ENCODE measurements at places on chromosomes 5 and 9.

GRCh38 chr5:138933522-138934290 is 58.6 kb upstream of the LRRTM2 start:
- DNase-seq, result no peak

DNA sequence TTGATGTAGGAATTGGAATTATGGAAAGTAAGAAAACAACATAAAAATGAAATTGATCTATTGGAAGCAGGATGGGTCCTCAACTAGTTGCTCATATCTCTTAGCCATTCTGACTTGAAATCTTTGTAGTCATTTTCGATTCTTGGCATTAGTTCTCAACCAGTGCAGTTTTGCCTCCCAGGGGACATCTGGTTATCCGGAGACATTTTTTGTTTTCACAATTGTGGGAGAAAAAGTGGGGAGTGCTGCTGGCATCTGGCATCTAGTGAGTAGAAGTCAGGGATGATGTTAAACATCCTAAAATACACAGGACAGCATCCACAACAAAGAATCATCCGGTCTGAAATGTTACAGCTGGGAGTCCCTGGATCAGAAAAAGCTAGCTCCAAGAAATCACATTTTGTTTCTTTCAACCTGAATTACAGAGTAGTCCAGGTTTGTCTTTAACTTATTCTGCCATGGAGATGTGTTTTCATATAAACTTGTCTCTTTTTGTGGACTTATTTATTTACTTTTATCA is 74.9 kb downstream of the FBXL7 start:
- DNase-seq, result no peak

GRCh38 chr9:122159925-122160246 is 178 bp downstream of the MORN5 start:
- DNase-seq, result no peak

- no peak for DNase-seq
Measured at GRCh38 chr5:150239099-150239793, 49.4 kb downstream of the SLC6A7 start.

- DNase-seq, result no peak
Measured at GRCh38 chr5:112276991-112277390, 142.1 kb downstream of the EPB41L4A start.

DNA sequence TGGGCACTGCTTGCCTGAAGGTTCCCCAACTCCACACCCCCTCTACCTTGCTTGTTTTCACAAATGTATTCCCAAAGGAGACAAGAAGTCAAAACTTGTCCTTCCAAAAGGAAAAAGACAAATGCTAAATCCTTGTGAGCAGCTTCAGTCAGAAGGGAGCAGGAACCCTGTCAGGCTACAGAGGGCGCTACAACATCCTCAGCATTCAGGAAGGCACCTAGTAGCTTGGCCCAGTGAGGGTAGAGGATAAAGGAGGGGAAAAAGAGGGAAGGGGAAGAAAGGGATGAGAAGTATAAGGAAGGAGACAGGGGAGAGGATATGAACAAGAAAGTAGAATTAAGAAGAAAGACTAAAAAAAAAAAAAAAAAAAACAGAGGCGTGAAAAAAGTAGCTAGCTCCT is 97.5 kb downstream of the MLLT3 start:
- peak; percentile 9 for DNase-seq

DNA sequence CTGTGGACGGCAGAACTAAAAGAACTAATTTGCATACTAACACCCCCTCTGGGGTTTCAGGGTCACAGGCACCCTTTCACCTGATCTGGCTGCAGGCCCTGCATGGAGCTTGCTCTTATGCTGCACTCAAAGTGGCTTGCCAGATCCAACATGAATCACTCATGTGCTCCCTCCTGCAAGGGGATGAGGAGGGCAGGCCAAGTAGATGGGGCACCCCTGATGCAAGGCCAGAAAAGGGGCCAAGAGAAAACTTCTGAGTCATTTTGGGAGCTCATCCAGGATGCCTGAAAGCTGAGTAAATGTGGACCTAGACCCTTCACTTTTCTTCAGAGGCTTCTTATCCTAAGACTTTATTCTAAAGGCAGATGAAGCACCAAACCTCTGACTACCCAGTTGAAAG is 558.5 kb upstream of the PTGER4 start:
- DNase-seq, result no peak

DNA sequence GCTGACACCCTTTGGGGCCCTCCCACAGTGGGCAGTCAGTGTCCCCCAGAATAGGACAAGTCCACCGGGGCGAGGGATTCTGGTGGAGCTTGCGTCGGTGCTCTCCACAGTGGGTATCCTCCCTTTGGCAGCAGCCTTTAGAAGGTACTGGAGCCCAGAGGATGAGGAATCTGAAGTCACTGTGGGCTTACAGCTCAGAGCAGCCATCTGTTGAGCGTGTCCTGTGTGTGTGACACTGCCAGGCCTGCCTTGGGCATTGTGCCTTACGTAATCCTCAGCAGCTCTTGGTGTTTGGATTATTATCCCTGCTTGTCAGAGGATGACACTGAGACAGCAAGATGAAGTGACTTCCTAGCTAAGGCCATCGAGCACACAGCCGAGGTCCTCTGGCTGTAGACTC is 12.6 kb downstream of the URM1 start:
- DNase-seq, result no peak
